ENCODE measurements at places on chromosomes 2 and 18.

- no peak overlapping the region for H3K4me3 ChIP-seq
- no peaks in the 10 kb centered on the region for H3K36me3 ChIP-seq
- no peak for DNase-seq
- H3K27me3 ChIP-seq = no peaks in the 10 kb centered on the region
- H3K4me1 ChIP-seq = no peaks in the 10 kb centered on the region
- no peak overlapping the region for H3K27ac ChIP-seq
These were observed 41.6 kb downstream of the LRRC30 start for GRCh38 chr18:7272311-7273049.

- no peaks in the 10 kb centered on the region for H3K36me3 ChIP-seq
- H3K27me3 ChIP-seq = peaks cover 1% of the 10 kb centered on the region
- H3K4me1 ChIP-seq = peaks cover under 1% of the 10 kb centered on the region
These were observed 495.7 kb upstream of the TCF4 start for GRCh38 chr18:56083523-56084287.

DNA sequence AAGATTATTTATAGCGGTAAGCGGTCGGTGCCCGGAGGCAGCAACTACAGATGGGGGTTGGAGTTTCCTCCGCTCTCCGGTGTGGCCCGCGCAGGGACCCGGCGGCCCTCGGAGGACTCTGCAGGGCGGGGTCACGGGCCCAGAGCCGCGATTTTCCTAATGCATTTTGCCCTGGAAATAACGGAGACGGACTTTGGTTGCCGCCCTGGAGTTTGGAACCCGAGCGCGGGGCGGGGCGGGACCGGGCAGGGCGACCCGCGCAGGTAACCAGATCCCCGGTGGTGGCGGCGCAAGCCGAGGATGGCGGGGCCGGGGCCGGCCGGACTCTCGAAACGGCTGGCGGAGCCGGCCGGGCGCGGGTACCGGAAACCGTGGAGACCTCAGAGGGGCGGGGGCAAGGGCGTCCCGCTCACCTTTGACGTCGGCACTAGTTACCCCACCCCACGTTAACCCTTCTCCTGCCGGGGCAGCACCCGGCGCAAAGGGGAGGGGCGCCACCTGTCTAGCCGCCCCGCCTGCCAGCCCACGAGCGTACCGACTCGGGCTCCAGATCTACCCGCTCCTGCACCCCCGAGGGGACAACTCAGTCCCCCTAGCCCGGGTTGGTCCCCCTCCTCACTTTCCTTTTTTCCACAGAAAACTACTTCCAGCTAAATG, 2.9 kb downstream of the CYP26B1 start:
- no peak overlapping the region for H3K27ac ChIP-seq
- H3K36me3 ChIP-seq = peaks cover 7% of the 10 kb centered on the region
- no peak for DNase-seq
- peak overlapping the region; percentile 39 for H3K4me3 ChIP-seq
- peaks cover 28% of the 10 kb centered on the region for H3K27me3 ChIP-seq
- peaks cover 22% of the 10 kb centered on the region for H3K4me1 ChIP-seq

GRCh38 chr2:174577967-174578589, 19.5 kb downstream of the WIPF1 start:
- peak overlapping the region; percentile 62 for H3K27ac ChIP-seq
- DNase-seq = peak; percentile 60
- peaks cover 29% of the 10 kb centered on the region for H3K4me1 ChIP-seq
- H3K4me3 ChIP-seq = no peak overlapping the region
- no peaks in the 10 kb centered on the region for H3K27me3 ChIP-seq

- no peak for DNase-seq
- H3K4me3 ChIP-seq = no peak overlapping the region
- no peak overlapping the region for H3K27ac ChIP-seq
- no peaks in the 10 kb centered on the region for H3K27me3 ChIP-seq
These were observed 370.9 kb upstream of the RND3 start for GRCh38 chr2:150858382-150858781.

GRCh38 chr18:61731178-61731577, 161.6 kb downstream of the RNF152 start:
- H3K36me3 ChIP-seq = no peaks in the 10 kb centered on the region
- no peak overlapping the region for H3K27ac ChIP-seq
- peaks cover 5% of the 10 kb centered on the region for H3K27me3 ChIP-seq
- H3K4me3 ChIP-seq = no peak overlapping the region

DNA sequence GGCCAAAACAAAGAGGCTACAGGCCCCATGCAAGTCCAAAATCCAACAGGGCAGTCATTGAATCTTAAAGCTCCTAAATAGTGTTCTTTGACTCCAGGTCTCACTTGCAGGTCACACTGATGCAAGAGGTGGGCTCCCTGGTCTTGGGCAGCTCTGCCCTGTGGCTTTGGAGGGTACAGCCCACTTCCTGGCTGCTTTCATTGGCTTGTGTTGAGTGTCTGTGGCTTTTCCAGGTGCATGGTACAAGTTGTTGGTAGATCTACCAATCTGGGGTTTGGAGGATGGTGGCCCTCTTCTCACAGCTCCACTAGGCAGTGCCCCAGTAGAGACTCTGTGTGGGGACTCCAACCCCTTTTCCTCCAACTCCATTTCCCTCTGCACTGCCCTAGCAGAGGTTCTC, 115.8 kb upstream of the ALKAL2 start:
- H3K36me3 ChIP-seq = peaks cover 8% of the 10 kb centered on the region
- H3K27ac ChIP-seq = no peak overlapping the region
- no peaks in the 10 kb centered on the region for H3K4me1 ChIP-seq

DNA sequence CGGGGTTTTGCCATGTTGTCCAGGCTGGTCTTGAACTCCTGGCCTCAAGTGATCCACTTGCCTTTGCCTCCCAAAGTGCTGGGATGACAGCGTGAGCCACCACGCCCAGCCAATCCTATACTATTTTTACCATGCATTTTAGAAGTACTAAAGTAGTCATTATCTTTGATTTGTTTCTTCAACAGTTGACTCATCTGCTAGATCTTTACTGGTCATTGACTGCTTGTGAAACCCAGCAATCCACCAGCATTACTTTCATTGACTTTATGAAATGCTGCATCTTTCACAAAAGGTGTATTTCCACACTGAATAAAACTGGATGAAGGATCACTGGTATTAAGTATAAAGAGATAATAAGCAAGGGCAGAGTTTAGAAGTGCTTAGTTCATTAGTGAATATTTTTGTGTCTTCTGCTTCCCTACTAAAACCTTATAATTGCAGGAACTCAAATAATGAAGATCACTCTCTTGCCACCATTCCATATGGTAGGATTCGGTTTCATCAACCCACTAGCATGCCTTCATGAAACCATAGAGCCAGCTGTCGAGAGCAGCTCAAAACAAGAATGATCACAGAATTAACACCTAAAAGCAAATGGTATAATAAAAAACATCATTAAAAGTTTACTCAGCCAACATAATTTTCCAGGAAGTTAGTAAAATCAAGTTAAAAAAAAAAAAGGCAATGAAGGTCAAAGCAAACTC, 33.1 kb downstream of the IRS1 start:
- H3K36me3 ChIP-seq = no peaks in the 10 kb centered on the region
- no peak overlapping the region for H3K4me3 ChIP-seq
- H3K27ac ChIP-seq = no peak overlapping the region
- DNase-seq = no peak
- no peaks in the 10 kb centered on the region for H3K27me3 ChIP-seq

- H3K27me3 ChIP-seq = no peaks in the 10 kb centered on the region
- H3K4me3 ChIP-seq = peak overlapping the region; percentile 43
- peaks cover 15% of the 10 kb centered on the region for H3K4me1 ChIP-seq
These were observed 27.6 kb downstream of the C2orf76 start for GRCh38 chr2:119338826-119339561.

GRCh38 chr2:236932831-236933361, 152.8 kb upstream of the COPS8 start:
- H3K36me3 ChIP-seq = no peaks in the 10 kb centered on the region
- H3K27me3 ChIP-seq = peaks cover 12% of the 10 kb centered on the region
- DNase-seq = no peak
- no peak overlapping the region for H3K27ac ChIP-seq

- peaks cover 12% of the 10 kb centered on the region for H3K27me3 ChIP-seq
- no peak overlapping the region for H3K4me3 ChIP-seq
- H3K36me3 ChIP-seq = no peaks in the 10 kb centered on the region
- H3K4me1 ChIP-seq = no peaks in the 10 kb centered on the region
These were observed 152.1 kb downstream of the PXDN start for GRCh38 chr2:1591978-1592907.

DNA sequence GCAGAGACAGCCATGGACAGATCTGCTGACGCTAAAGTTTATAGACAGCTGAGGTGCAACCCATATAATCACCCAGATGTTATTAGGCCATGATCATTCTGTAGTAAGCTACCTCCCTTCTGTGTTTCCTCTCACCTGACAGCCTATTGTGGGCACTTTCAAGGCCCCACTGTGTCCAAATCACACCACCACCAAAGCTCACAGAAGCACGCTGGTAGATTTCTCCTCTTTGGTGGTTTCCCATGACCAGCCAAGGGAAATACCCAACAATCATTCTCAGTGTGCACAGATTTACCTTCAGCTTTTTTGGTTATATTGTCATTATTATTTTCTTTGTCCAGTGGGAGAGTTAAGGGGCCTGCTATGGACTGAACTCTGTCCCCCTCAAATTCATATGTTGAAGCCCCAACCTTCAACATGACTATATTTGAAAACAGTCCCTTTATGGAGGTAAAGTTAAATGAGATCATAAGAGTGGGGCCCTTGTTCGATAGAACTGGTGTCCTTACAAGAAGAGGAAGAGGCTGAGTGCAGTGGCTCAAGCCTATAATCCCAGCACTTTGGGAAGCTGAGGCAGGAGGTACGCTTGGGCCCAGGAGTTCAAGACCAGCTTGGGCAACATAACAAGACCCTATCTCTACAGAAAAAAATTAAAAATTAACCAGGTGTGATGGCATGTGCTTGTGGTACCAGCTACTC, 74.0 kb upstream of the MSH6 start:
- H3K36me3 ChIP-seq = no peaks in the 10 kb centered on the region
- H3K4me3 ChIP-seq = no peak overlapping the region
- peaks cover 2% of the 10 kb centered on the region for H3K27me3 ChIP-seq
- peaks cover 12% of the 10 kb centered on the region for H3K4me1 ChIP-seq
- peak overlapping the region; percentile 92 for H3K27ac ChIP-seq

GRCh38 chr2:68721482-68722101, 13.0 kb upstream of the ARHGAP25 start:
- H3K4me1 ChIP-seq = peaks cover 39% of the 10 kb centered on the region
- H3K27me3 ChIP-seq = no peaks in the 10 kb centered on the region
- peaks cover 2% of the 10 kb centered on the region for H3K36me3 ChIP-seq
- H3K4me3 ChIP-seq = peak overlapping the region; percentile 83
- peak overlapping the region; percentile 97 for H3K27ac ChIP-seq
- DNase-seq = no peak

DNA sequence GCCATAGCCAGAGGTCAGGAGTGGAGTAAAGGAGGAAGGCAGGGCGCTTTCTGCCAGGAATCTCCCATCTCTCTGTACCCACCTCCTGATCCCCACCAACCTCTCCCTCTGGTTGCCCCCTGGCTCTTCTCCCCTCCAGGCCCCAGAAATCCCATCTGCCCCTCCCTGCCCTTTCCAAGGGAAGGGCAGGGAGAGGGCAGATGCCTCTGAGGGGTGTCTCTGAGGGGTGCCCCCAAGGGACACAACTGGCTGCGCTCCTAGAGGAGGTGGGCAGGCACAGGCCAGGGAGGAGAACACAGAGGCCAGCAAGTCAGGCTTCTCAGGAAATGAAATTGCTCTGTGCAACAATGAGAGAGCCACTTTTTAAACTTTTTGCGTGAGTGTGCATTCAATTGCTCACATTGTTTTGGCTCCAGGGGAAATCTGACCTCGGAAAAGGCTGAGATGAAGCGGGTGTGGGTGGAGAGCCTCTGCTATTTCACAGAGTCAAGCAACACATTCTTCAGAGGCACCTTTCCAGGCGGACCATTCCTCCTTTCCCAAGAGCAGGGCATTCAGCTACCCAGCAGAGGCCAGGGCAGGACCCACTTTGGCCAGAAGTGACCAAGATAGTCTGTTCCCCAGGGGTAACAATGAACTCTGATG, 125.5 kb downstream of the SMAD7 start:
- H3K27me3 ChIP-seq = peaks cover 1% of the 10 kb centered on the region
- no peak overlapping the region for H3K4me3 ChIP-seq
- no peak for DNase-seq
- no peak overlapping the region for H3K27ac ChIP-seq
- no peaks in the 10 kb centered on the region for H3K36me3 ChIP-seq

- H3K27me3 ChIP-seq = no peaks in the 10 kb centered on the region
- no peak for DNase-seq
- H3K4me3 ChIP-seq = no peak overlapping the region
- H3K36me3 ChIP-seq = no peaks in the 10 kb centered on the region
- no peak overlapping the region for H3K27ac ChIP-seq
These were observed 43.6 kb downstream of the QPCT start for GRCh38 chr2:37388074-37388473.

- no peaks in the 10 kb centered on the region for H3K36me3 ChIP-seq
- H3K27ac ChIP-seq = no peak overlapping the region
- no peaks in the 10 kb centered on the region for H3K4me1 ChIP-seq
- H3K4me3 ChIP-seq = no peak overlapping the region
- DNase-seq = no peak
These were observed 724.5 kb upstream of the FANCL start for GRCh38 chr2:58965602-58966001.

DNA sequence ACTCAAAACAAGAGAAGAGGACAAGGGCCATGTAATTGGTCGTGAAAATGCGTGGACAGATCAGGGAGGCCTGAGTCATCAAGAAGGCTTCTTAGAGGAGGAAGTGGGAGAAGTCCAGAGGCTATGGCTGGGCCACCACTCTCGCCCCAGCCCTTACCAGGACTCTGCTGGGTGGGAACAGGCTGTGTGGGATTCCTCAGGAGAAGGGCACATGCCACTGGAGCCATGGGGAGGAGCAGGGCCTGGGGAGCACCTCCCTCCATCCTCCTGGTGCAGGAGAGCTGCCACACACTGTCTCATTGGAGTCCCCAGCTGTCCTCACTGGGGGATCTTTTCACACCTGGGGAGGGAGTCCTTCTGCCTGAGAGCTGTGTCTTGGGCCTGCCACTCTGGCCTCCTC, 9.4 kb upstream of the RALB start:
- H3K4me1 ChIP-seq = peaks cover 4% of the 10 kb centered on the region
- H3K4me3 ChIP-seq = no peak overlapping the region
- peaks cover 2% of the 10 kb centered on the region for H3K36me3 ChIP-seq
- no peak for DNase-seq
- peaks cover 4% of the 10 kb centered on the region for H3K27me3 ChIP-seq
- no peak overlapping the region for H3K27ac ChIP-seq

DNA sequence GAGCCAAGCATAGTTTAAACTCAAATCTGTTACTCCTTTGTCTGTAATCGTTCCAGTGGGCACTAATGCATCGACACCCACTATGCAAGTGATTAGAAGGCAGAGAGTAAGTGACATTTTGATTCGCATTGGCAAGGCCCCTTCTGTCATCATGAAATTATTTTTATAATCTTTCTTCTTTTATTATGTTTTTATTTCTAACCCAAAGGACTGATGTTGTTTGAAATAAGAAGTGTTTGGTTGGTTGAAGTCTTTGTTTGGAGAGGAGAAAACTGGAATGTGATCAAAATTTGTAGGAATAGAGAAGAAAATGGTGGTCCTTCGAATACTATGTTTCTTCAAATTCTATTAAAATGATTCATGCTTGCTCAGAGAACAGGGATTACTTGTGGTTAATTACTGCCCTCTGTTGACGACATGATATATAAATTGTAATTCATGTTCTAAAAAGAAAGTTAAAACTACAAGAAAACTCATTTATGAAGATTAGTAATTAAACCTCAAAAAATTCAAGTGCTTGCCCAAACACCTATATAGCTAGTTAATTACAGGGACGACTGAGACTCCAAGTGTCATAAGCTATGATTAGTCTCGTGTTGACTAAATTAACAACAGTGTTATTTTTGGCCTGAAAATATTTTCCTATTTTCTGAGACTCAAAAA, 26.4 kb upstream of the TFPI start:
- no peaks in the 10 kb centered on the region for H3K4me1 ChIP-seq
- H3K36me3 ChIP-seq = no peaks in the 10 kb centered on the region
- H3K4me3 ChIP-seq = no peak overlapping the region
- no peaks in the 10 kb centered on the region for H3K27me3 ChIP-seq

- peak; percentile 46 for DNase-seq
- H3K4me3 ChIP-seq = no peak overlapping the region
- peaks cover 3% of the 10 kb centered on the region for H3K4me1 ChIP-seq
- H3K27me3 ChIP-seq = peaks cover 17% of the 10 kb centered on the region
- peaks cover 2% of the 10 kb centered on the region for H3K36me3 ChIP-seq
These were observed 12.7 kb upstream of the FHOD3 start for GRCh38 chr18:36284671-36285295.
